Activated T-helper 1 cell treated with anti-CD3 and anti-CD28 coated beads, Interleukin-12 subunit alpha, Interleukin-12 subunit beta, Interleukin-2, Interleukin-4 antibody, amounts not matched to agents 30 ng/mL and 10 ng/mL and 1 ng/mL, durations not matched to agents 14 hours and 24 hours and 36 hours (primary cell): ENCODE measurements at places on chromosomes 7 and 10. TPM values are rescaled to one million over a fixed set of nuclear protein-coding genes. Genes with fewer than 3 reads are reported as not detected.

Gene EPHB6
- 5.6 and 6.0 TPM in 2 replicates for total RNA-seq

Gene INHBA
- 1.9 and 2.5 TPM in 2 replicates for total RNA-seq

Gene SLC26A3
- not detected in 2 replicates for total RNA-seq

Gene ALDH18A1
- 122 and 127 TPM in 2 replicates for total RNA-seq

Gene CCDC172
- not detected in 2 replicates for total RNA-seq
